ENCODE measurements at places on chromosomes 2 and 18. TPM values are rescaled to one million over a fixed set of nuclear protein-coding genes. Genes with fewer than 3 reads are reported as not detected.
A peak's percentile ranks its signal among the peaks of the same experiment; 100 is the strongest.

- no peak for DNase-seq
These were observed 10.1 kb upstream of the RNU4ATAC start for GRCh38 chr2:121520641-121520994.

DNA sequence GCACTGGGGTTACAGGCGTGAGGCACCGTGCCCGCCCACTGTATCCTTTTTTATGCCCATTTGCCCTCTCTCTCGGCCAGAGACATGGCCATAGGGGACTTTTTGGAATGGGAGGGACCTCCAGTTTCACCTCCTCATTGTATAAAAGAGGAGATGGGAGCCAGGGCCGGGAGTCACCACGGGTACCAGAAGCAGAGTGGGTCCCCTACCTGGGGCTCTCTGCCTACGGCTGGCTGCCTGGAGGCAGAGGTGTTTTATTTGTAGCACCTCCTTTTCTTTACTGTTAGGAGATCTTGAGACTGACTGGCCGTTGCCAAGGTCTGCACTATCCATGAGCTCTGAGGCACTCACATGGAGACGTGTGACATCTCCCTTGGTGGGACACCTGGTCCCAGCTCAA lies 162.8 kb downstream of the LDLRAD4 start:
- no peak for DNase-seq

GRCh38 chr2:9539531-9539930 lies 16.1 kb downstream of the ADAM17 start:
- no peak for DNase-seq

DNA sequence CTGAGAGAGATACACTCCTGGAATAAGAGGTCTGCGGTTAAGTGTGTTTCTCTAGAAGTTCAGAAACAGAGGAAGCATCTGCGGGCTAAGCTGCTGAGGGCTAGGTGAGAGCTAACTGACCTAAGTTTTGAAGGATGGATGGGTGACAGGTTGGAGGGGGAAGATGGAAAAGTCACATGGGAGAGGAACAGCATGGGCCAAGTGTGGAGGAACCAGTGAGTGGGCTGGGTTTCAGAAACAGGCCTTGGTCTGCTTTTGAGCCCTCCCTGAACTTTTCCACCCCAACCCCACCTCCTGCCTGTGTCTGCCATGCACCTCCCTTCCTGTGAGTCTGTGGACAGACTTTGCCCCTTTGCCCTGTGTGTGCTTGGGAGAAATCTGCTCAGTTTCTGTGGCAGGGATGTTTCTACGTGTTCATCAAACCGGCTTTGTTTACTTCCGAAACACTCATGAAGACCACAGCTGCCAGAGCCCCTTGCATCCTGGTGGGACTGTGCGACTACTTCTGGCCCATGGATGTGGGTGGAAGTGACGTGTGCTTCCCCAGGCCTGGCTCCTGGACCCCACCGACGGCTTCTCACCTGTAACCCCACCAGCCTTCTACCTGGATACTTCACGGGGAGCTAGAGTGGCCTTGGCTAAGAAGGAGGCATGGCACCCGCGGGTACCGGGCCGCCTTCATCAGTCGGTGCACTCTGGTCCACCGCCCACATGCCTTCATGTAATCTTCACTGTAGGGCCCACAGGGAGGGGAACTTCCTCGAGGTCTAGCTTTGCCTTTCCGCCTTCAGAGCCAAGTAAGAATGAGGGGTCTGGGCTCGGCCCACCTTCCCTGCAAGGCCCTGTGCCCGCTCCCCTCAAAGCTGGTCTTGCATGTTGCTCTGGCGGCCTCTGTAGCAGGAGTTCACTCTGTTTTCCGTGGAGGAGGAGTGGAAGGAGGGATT lies 1.4 kb upstream of the HPCAL1 start:
- peak; percentile 16 for DNase-seq

GRCh38 chr2:28751956-28752630 lies 463 bp downstream of the PPP1CB start:
- DNase-seq: peak; percentile 47

GAL3ST2 gene
- total RNA-seq: not detected

GRCh38 chr2:41736586-41736985 lies 311.2 kb upstream of the PKDCC start:
- DNase-seq: no peak

DNA sequence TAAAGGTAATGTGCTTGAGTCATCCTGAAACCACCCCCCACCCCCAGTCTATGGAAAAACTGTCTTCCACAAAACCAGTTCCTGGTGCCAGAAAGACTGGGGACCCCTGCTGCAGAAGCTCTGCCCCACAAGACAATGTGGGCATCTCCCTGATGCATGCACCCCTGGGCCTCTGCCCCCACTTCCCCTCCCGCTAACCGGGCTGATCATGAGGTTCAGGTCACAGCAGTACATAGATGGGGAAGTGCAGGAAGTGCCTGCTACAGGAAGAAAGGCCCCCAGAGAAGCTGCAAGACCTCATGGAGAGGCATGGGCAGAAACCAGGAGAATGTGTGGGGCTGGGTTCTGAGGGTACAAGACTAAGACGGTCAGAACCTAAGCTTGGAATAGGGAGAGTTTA lies 243.4 kb upstream of the ID2 start:
- DNase-seq: no peak

DNA sequence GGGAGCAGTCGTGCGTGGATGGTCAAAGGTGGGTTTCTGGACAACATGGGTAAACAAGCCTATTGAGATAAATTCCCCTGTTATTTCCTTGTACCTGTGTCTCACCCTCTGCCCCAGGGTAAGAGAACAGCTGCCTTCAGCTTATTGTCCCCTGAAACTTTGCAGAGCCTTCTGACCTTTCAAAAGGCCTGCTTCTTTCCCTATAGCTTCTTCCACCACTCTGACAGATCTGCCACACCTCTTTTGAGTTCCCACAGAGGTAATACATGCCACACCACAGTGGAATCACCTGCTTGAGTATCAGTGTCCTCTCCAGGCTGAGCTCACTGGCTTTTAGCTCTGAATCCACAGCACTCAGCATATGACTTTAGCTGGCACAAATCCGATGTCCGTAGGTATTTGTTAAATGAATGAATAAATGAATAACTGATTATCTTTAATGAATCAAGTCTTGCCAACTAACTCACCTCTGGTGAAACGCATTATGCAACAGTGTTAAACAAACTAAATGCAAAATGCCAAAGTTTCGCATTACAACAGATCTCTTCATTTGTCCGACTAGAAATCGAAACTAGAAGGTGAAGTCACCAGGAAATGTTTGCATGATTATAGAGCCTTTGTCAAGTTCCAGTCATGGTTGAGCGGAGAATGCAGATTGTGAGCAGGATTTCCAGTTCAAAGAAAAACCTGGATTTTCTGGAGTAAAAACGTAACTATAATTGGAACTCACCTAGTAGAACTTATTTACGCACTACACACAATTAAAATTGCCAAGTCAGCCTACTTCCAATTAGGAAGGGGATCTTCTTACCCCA lies 16.4 kb downstream of the DYNAP start:
- DNase-seq: no peak

DNA sequence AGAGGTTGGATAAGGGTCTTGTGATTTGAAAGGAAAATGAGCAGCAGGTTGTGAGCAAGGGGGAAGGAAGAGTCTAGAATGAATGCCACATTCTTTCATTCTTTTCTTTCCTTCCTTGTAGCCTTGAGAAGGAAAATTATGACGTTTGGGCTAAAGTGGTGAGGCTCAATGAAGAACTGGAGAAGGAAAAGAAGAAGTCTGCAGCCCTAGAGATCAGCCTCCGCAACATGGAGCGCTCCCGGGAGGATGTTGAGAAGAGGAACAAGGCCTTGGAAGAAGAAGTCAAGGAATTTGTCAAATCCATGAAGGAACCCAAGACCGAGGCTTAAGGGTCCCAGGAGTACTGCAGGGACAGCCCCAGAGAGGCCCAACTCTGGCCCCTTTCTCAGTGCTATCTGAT lies 45.3 kb downstream of the BMP10 start:
- DNase-seq: no peak

CAVIN2 gene
- total RNA-seq: not detected

DNA sequence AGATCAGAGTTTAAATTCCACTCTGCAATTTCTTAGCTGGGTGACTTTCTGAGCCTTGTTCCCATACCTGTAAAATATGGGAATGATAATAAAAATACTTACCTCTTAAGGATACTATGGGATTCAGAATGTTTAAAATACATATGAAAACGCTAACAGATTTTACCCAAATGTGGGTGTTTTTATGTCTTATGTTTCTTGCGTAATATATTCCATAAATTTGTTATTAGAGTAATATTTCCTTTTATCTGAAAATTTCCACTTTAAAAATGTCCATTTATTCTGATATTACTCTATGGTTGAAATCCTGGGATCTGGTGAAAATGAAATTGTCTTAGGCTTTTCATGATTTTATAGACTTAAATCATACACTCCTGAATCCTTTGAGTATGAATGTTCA lies 45.5 kb downstream of the MAPRE2 start:
- no peak for DNase-seq

DNA sequence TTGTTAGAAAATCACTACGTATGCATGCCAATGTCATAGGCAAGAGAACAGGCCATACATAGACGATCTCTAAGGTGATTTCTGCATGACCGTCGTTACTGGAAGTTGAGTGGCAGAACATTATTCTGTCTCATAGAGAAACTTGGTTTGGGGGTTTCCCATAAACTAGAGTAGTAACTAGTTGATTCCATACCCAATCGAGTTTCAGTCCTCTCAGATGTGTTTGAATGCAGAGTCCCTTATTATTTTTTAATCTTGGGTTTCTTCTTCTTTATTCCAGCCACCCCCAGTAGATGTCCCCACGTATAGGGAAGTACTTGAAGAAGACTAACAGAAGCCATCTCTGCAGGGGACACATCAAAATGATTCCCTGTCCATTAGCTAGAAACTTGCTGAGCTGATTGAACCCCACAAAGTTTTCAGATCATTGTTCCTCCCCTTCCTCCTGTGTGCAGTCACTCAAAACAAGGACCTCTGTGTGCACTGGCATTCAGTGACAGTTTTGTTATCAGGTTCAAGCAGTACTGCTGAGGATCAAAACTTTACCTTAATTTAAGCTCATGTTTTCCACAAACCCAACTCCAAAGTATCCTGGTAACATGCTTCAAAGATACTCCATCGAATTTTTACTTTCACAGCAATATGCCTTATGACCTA lies 68.4 kb upstream of the CDCA7 start:
- no peak for DNase-seq

GRCh38 chr2:14261771-14262170 lies 370.7 kb upstream of the LRATD1 start:
- DNase-seq: no peak

DIPK1C gene
- total RNA-seq: not detected

INPP1 gene
- total RNA-seq: 6.9 TPM

GRCh38 chr2:58562276-58562675 lies 321.2 kb upstream of the FANCL start:
- no peak for DNase-seq

CTAGE1 gene
- not detected for total RNA-seq

GRCh38 chr2:190657474-190658255 lies 8.8 kb downstream of the NAB1 start:
- DNase-seq: no peak

SPDYA gene
- total RNA-seq: 1.4 TPM

GRCh38 chr2:11543337-11544216 lies 9.7 kb downstream of the GREB1 start:
- DNase-seq: no peak

- no peak for DNase-seq
These were observed 65.0 kb downstream of the RAB31 start for GRCh38 chr18:9772847-9773677.

- DNase-seq: no peak
These were observed 26.2 kb upstream of the SNORC start for GRCh38 chr2:232843834-232844233.

- no peak for DNase-seq
These were observed 107.9 kb downstream of the MAP4K4 start for GRCh38 chr2:101805152-101806088.

VWC2L gene
- not detected for total RNA-seq

DNA sequence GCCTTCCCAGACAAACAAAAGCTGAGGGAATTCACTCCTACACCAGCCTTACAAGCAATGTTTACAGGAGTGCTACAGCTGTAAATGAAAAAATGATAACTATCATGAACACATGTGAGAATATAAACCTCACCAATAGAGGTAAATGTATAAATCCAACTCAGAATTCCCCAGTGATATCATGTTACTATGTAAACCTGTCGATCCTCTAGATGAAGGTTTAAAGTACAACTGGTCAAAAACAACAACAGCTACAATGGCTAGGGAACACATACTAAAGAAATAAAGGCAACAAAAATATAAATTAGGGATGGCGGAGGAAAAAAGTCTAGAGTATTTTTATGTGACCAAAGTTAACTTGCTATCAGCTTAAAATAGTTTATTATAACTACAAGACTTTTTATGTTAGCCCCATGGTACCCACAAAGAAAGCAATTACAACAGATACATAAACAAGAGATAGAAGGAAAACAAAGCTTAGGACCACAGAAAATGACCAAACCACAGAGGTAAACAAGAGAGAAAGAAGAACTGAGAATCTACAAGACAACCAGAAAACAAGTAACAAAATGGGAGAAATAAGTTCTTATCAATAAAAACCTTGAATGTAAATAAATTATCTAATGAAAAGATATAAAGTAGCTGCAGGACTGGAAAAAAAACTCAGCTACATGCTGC lies 8.3 kb downstream of the CERKL start:
- no peak for DNase-seq

GRCh38 chr2:96142217-96143113 lies 2.8 kb downstream of the DUSP2 start:
- DNase-seq: peak; percentile 38

DNA sequence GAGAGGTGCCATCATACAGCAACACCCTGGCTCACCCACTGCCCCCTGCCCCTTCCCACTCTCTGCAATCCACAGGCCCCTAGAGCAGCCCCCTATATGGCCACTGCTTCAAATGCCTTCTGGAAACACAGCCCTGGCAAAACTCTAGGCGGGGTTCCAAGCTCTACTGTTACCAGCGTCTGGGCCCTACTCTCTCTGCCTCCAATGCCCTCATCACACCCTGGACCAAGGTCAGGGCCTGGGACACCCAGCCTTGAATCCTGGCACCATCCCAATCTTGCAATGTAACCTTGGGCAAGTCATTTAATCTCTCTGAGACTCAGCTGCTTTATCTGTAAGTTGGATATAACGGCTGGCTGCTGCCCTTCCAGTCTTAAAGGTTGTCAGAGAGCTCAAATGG lies 39.2 kb upstream of the LOXHD1 start:
- DNase-seq: no peak

MAPRE3 gene
- total RNA-seq: 1.3 TPM

IL37 gene
- not detected for total RNA-seq

PNPT1 gene
- total RNA-seq: 22.6 TPM

DNA sequence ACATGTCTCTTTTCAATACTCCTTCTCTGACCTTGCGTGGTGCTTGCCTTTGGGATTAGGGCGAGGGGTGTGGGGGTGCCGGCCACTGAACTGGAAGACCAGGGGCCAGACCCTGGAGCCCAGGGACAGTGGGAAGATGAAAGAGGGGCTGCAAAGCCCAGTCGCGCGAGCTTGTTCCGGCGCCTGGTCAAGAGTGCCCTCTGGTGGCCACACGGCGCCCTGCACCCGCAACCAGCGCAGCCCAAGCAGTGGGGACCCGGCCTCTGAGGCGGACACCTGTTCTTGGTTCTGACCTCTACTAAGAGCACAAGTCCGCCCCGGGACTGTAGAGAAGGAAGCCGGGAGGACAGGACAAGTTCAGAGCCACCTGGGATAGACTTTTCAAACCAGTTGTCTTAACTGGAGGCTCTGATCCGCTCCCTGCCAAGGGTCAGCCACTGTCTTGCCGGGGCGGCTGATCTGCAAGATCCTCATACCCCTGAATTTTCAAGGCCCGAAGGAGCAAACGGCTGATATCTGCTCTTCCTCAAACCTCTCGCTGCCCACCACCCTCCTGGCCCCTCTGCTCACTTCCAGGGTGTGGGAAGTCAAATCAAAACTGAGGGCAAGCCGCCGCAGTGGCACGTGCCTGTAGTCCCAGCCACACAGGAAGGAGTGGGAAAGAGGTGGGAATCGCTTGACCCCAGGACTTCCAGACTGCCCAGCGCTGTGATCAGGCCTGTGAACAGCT lies 14.9 kb upstream of the MSH6 start:
- peak; percentile 62 for DNase-seq

NPPC gene
- not detected for total RNA-seq
